Vagina (tissue), 2 donors: ENCODE measurements at places on chromosomes 5 and 9.

DNA sequence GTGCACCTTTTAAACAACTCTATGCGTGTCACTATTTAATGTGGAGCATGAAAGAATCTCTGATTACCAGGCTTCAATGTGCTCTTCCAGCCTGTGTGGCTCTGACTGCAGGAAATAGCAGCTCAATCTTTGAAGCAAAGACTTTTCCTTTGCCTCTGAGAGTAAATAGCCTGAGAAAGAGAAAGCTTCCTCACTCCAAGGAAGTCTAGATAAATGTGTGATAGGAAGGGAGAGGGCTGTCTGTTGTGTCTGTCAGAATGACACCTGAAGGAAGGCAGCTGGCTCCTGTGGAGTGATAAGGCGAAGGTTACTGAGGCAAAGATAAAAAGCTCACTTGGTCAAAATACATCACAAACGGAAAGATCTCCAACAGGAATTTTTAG is 205.3 kb upstream of the HAPLN1 start:
- no peak for DNase-seq

GRCh38 chr9:13109781-13110180 is 169.7 kb downstream of the MPDZ start:
- no peak for DNase-seq

- no peak for DNase-seq
Measured at GRCh38 chr5:98994611-98995010, 65.8 kb upstream of the CHD1 start.

DNA sequence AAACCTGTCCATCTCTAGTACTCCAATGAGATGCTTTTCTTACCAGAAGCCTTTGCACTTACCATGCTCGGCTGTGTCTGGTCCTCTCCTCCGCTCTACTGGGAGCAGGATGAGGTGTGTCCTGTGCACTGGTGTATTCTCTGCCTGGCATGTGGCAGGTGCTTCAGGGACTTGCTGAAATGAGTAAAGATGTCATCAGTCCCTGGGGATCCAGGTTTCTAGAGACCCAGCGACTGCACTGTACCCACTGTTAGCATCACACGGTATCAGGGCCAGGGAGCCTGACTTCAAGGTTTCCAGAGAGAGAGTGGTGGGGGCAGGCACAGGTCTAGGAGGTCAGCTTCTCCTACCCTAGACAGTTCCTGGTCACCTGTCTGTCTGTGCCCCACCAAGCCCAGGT is 10.5 kb downstream of the PTTG1 start:
- DNase-seq = no peak

- DNase-seq = no peak
Measured at GRCh38 chr5:137747848-137748247, 6.3 kb downstream of the HNRNPA0 start.

DNA sequence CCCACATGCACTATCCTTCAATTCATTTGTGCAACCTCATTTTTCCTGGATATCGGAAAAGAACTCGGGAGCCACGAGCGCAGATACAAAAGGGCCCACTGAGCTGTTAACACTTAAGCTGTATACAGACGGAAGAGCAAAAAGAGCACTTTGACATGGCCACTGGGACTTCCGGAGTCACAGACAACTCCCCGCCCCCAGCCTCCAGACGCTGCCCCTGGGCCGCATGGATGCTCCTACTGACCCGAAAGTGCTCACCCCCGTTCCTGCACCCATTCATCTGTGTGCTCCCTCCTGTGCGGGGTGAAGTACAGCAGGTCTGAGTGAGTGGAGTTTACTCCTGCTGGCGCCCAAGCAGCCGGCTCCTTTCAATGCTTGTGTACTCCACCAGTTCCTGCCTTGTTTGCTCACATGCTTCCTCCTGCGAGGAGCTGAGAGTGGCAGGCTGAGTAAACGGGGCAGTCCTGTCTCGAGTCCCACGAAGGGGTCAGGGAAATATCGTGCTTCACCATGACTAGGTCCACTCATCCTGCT is 901.0 kb upstream of the CTNND2 start:
- DNase-seq = no peak

GRCh38 chr5:964821-965220 is 43.8 kb upstream of the NKD2 start:
- no peak for DNase-seq

- DNase-seq = no peak
Measured at GRCh38 chr5:164573397-164573796, 1068.0 kb downstream of the MAT2B start.

- no peak for DNase-seq
Measured at GRCh38 chr9:132486706-132487350, 76.8 kb downstream of the CFAP77 start.

DNA sequence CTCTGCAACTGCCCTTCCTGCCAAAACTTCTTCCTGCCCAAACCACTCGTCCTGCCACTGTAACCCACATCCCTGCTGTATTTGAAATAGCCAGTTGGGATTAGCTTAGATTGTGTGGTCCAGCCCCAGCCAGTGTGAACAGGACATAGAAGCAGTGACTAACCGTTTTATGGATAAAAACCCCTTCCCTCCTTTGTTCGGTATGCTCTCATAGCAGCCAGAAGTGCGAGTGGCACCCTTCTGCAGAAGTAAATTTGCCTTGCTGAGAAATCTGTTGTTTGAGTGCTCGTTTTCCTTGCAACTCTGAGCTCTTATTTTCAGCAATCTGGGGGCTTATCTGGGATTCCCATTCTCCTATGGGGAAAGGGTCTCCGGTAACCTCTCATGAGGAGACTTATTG is 470.0 kb downstream of the PRDM9 start:
- DNase-seq = no peak

DNA sequence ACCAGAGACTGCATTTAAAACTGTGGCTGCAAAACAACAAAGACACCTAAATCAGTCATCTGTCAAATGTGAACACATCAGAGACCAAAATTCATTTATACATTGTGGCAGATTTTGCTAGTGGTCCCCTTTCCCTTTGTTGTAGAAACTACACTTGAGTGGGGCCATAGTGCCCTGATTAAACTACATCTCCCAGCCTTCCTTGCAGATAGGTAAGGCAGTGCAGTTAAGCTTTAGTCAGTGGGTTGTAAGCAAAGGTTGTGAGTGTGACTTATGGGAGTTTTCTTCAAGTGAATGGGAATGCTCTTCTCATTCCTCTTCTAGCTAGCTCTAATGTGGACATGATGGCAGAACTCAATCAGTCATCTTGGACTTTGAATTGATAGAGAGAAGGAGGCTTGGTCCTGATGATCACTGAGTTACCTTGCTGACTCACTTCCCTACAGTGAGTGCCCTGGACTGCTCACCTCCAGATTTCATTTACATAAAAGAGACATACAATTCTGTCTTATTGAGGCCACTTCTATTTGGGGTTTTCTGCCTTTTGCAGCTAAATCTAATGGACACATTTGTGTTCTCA is 35.2 kb upstream of the SPARC start:
- no peak for DNase-seq

- DNase-seq = no peak
Measured at GRCh38 chr5:115850744-115851416, 9.1 kb downstream of the AP3S1 start.

DNA sequence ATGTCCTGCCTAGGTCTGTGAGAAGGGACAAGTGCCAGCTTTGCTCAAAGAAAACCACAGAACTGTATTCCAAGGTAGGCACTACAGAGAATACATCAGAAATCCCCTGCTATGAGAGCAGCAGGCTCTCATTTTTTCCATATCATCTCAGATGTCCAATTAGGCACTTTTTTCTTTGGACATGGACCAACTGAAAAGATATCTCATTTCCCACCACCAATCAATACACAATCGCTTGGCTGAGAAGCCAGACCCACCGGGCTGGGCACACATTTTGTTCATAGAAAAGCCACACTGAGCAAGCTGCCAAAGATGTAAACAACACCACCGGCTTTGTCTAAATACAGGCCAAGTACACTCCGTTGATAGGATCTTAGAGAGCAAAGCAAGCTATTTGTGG is 25.9 kb downstream of the STOM start:
- no peak for DNase-seq

DNA sequence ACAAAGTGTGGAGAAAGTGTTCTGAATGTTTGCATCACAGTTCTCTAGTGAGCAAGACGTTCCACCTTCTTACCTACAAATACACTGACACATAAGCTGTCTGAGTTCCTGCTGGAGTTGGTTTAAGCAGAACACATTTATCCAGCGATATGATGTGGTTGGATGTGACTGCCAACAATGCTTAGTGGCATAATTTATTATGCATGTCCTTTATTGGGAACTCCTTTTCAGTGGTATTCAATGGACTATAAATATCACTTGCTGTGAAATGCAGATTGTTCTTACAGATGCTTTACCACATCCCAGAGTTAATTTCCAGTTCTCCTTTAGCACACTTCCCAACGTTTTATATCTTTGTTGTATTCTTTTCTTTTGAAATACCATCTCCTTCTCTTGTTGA is 222.2 kb downstream of the LURAP1L start:
- no peak for DNase-seq

GRCh38 chr9:77735494-77735893 is 87.4 kb upstream of the GNA14 start:
- no peak for DNase-seq

DNA sequence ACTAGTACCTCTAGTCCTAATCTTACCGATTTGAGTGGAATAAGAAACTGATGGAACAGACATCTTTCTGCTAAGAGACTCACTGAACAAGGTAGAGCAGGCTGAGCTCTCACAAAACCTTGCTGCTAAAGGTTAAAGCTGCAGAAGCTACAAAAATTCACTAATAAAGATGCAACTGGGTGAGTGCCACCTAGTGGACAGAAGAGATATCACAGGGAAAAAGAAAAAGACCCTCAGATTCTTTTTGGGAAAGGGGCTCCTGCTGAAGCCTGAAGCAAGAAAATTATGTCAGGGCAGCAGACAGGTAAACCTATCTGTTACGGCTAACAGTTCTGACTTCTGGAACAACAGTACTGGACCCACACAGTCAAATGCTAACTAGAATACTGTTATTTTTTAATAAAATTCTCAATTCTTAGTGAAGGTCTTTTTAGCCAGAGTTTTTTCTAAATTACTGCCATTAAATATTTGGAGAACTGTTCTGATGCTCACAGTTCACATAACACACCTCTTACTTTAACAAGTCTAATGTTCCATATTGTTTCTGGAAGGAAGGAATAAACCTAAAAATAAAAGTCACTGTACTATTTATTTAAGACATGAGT is 51.2 kb downstream of the DIAPH1 start:
- DNase-seq = no peak

DNA sequence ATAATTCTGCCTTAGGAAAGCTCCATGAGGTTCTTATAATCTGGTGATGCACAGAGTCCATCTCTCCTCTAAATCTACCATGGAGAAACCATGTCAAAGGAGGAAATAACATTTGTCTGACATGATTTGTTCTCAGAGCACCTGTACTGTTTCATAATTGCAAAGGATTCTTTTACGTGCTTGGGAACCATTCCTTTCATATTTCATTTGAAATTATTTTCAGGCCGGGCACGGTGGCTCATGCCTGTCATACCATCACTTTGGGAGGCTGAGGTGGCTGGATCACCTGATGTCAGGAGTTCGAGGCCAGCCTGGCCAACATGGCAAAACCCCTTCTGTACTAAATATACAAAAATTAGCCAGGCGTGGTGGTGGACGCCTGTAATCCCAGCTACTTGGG is 65.4 kb downstream of the UGCG start:
- no peak for DNase-seq

DNA sequence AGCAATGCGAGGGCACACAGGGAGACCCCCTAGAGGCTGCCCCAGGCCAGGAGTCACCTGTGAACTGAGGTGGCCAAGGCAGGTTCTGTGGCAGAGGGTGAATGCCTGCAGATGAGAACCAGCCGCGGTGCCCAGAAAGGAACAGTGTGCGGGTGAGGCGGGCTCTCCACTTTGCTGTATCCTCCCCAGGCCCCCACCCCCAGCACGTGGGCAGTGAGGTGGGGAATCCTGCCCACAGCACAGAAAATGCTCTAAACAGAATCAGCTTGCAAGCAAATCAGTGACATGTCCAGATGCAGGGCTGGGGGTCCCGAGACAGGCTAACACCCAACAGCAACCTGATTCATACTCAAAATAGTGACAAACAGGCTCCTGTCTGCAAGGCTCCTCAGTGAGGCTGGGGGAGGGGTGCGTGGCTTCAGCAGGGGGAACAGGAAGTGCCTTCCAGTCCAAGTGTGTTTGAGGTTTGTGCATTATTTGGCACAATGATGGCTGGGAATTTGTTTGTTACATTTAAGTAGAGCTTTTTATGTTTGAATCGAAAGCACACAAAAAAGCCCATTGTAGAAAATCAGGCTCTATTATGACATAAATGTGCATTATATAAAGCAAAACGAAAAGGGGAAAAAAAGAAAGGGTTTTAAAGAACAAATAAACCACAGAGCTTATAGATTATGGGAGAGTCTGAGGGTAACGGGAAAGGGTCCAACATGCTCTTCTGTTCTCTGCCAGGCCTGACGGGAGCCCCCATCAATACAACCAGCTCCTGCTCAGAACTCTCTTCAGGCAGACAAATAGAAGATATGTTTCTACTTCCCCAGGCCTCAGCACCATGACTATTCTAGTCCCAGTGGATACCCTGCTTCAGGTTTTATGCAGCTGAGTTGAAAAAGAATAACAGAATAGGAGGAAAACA is 201.3 kb downstream of the HSD17B3 start:
- DNase-seq = no peak

- DNase-seq = no peak
Measured at GRCh38 chr9:96567203-96567700, 52.4 kb downstream of the CDC14B start.

- no peak for DNase-seq
Measured at GRCh38 chr9:36985061-36985768, 48.9 kb downstream of the PAX5 start.

DNA sequence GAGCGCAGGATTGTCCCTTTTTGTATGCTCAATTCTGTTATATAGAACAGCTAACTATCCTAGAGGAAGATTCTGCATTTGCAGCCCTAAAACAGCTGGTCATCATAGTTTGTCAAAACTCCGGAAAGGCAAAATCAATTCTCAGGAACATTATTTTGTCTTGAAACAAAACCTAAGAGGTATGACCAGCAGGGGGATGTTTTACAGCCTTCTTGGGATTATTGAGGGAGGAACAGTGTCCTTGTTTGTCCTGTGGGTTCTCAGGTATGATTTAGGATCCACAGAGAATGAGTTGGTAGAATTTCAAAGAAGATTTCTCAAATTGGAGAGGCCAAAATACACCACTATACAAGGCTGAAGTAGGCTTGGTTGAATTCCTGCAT is 136.4 kb downstream of the ZSWIM6 start:
- no peak for DNase-seq

DNA sequence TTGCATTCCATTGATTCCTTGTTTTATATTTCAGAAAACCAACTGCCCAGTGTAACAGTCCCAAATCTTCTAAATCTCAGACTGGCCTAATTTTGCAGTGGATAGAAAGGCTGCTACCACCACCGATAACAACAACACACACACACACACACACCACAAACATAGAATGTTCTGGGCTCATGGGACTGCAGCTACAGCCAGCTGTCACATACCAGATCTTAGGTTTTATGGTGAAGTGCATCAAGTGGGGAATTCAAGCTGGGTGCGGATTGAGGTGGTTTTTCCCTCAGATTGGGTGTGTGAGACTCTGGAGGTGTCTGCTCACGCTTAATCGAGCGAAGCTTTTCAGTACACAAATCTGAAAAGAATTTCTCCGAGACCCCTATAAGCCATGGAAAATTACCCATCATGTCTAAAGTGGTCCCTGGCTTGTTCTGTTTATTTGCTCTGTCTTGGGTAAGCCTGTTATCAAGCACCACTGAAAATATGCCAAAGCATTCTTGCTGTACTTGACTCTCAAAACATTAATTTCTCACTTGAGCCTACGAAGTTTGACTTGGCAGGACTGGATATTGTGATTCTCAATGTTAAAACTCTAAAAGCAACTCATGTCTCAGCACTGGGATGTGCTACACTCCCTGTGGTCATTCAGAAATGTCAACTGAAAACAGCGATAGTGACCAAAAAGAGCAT is 71.1 kb downstream of the ALDH7A1 start:
- DNase-seq = no peak
